Endothelial cell of umbilical vein (primary cell): ENCODE measurements at places on chromosomes 2 and 18. TPM values are rescaled to one million over a fixed set of nuclear protein-coding genes. Genes with fewer than 3 reads are reported as not detected.

The CPSF3 gene
- polyA plus RNA-seq: 12.2 and 13.7 TPM in 2 replicates

The STON1 gene
- polyA plus RNA-seq: 5.8 and 6.3 TPM in 2 replicates

The TLX2 gene
- not detected in 2 replicates for polyA plus RNA-seq

The SLC8A1 gene
- polyA plus RNA-seq: 0.11 and 0.19 TPM in 2 replicates

The GCKR gene
- polyA plus RNA-seq: 0.33 and 0.52 TPM in 2 replicates

The ZNF892 gene
- polyA plus RNA-seq: 0.64 and 0.65 TPM in 2 replicates

The SPR gene
- polyA plus RNA-seq: 18.1 and 22.0 TPM in 2 replicates

The C1QL2 gene
- polyA plus RNA-seq: not detected in 2 replicates

The CYP20A1 gene
- polyA plus RNA-seq: 6.6 and 9.6 TPM in 2 replicates

The CAPN14 gene
- 0.01 and 0.03 TPM in 2 replicates for polyA plus RNA-seq

The CFAP221 gene
- polyA plus RNA-seq: 0.05 and 0.06 TPM in 2 replicates

The STPG4 gene
- polyA plus RNA-seq: not detected in 2 replicates

The GREB1 gene
- 0.17 and 0.19 TPM in 2 replicates for polyA plus RNA-seq

The RAB12 gene
- 9.2 and 11.5 TPM in 2 replicates for polyA plus RNA-seq

The DSG2 gene
- 0.04 TPM in 1 of 2 replicates, not detected in the other for polyA plus RNA-seq

The CDC42EP3 gene
- polyA plus RNA-seq: 14.6 and 14.9 TPM in 2 replicates

The KCNIP3 gene
- polyA plus RNA-seq: 0.08 and 0.12 TPM in 2 replicates

The TYW5 gene
- polyA plus RNA-seq: 1.7 and 2.6 TPM in 2 replicates

The UPP2 gene
- polyA plus RNA-seq: not detected in 2 replicates

The MYO5B gene
- polyA plus RNA-seq: 0.40 and 0.54 TPM in 2 replicates

The CCDC141 gene
- not detected in 2 replicates for polyA plus RNA-seq

The EPHA4 gene
- 11.5 and 11.9 TPM in 2 replicates for polyA plus RNA-seq

The GATA6 gene
- polyA plus RNA-seq: 3.9 and 4.1 TPM in 2 replicates

The COPS7B gene
- 59.2 and 60.2 TPM in 2 replicates for polyA plus RNA-seq

The NR4A2 gene
- 1.4 and 1.9 TPM in 2 replicates for polyA plus RNA-seq

The KLF7 gene
- 29.0 and 32.8 TPM in 2 replicates for polyA plus RNA-seq
